Fibroblast of skin of left biceps (primary cell): ENCODE measurements at places on chromosomes 7 and 10.

DNA sequence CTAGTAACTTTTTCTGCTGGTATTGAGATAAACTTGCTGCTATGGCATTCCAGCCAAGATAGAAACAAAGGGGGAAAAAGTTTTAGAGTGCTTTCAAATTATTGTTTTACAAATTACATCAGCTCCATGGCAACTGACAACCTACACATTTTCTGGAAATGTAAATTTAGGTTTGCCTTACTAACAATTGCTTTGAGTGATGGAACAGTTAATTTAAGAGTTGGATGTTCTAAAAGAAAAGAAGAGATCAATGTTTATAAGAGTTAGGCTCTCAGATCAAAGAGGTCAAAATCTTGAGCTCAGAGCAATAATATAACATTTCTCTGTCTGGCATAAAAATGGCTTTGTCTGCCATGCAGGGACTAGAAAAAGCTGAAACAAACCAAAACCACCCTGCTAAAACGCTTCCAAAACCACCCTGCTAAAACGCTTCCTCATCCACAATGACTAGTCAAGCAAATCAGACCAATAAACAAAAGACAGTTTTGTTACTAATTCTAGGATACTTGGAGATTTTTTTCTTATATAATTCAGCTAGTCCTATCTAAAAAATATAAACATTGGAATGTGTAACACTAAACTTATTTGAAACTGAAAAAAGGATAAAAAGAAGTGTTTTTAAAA, 32.3 kb downstream of the ORC5 start:
- DNase-seq: no peak

DNA sequence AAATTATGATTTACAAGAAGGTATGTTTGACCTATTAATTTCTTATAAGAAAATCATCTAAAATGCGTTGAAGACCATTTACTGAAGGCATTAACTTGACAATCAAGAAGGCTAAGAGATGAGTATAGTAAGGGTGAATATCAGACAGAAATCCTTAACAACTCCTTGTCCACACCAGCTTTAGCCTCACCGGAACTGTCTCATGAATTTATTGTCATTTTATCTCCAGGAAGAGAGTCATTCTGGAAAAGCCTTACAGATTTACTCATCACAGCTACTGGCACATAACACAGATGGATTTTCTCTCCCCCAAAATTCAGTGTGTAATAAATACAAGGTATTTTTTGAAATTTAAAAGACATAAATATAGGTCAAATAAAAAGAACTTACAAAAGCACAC, 129.4 kb upstream of the LSM8 start:
- DNase-seq: no peak

- no peak for DNase-seq
Observed at GRCh38 chr7:98668255-98668654, 51.2 kb downstream of the NPTX2 start.

- DNase-seq: no peak
Observed at GRCh38 chr10:87598700-87599099, 61.0 kb upstream of the PAPSS2 start.
